ENCODE measurements at places on chromosomes 7 and 10.

- no peak for DNase-seq
These were observed 37.0 kb downstream of the JAKMIP3 start for GRCh38 chr10:132102717-132103110.

GRCh38 chr10:70140297-70140696 lies 6.2 kb downstream of the TYSND1 start:
- DNase-seq: no peak

DNA sequence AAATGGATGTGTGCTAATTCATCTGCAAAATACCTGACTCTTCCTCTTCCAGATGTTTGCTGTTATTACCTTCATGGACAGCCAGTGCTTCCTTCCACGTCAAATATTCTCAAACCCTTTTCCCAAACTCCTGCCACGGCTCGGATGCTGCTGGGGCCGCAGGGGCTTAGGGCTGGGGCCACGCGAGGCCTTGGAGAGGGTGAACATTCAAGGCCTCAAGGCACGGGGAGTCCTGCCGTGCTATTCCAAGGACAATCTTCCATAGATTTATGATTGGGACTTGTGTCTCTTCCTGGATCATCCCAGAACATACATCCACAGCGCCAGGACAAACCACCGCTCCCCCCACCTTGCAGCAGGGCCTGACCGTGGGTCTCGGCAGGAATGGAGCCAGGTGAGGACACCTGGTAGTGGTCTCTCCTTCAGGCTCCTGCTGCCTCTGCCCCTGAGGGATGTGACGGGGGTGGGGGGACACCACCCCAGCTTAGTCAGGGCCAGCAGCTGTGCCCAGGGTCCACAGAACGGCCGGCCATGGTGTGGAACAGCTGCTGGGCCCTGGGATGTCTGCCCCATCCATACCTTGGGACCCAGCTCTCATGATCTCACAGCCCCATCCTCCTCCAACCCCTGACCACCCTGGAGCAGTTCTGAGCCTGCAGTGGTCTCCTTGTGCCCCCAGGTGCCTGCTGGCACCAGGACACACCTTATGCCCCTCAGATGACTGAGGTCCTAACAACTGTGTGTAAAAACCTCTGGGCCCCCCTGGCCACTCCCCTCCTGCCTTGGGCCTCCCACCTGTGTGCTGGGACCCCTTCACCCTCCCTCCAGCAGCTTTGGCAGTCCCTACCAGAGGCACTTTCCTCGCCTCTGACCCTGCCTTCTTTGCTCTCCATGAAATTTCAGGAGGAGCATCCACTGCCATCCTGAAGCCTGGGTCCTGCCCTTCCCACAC lies 16.7 kb downstream of the VIPR2 start:
- no peak for DNase-seq

DNA sequence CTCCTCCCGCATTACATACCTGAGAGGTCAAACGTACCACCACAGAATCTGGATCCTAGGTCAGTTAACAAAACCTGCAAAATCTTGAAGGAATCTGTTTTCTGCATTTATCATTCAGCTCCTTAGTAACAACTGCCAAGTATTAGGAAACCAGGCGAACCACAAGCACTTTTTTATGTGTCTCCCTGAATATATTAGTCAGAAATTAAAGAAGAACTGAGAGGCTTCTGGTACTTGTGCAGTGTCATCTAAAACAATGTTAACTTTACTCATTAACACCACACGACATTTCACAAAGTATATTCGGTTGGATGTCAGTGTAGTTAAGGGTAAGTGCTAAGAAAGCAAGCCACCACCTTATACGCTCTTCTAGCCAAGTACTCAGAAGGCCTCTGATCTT lies 2.5 kb downstream of the CCDC6 start:
- DNase-seq: no peak

GRCh38 chr7:73960548-73960947 lies 67.4 kb upstream of the ELN start:
- DNase-seq: no peak

DNA sequence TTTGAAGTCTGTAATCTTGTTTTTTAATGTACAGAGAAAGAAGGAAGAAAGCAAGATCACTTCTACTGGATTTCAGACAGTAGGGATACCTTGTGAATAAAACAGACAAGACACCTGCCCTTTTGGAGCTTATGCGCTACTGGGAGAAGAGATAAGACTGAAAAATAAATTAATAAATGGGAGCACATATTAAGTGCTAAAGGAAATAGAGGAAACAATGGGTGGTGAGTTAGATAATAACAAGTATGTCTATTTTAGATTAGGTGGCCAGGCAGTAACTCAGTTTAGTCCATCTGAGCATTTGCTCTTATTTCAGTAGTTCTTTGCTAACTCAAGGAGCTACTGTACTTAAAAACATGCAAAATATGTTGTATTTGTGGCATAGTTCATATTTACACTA lies 15.9 kb downstream of the MIOS start:
- no peak for DNase-seq

DNA sequence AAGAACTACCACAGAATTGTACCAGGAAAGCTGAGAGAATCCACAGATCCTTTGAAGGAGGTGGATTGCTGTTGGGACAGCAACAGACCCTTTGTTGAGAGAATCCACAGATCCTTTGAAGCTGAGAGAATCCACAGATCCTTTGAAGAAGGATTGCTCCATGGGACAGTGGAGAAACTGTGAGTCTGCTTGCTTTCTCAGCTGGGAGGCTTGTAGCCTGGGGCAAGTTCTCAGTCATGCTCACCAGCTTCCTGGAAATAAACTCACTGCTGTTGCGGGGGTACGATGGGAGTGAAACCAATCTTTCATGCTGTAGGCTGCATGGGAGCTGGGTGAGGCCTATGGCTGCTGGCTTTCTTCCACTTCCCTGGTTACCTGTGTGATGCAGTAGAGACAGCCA lies 106.3 kb downstream of the C7orf25 start:
- DNase-seq: no peak

GRCh38 chr7:45566386-45566785 lies 7.8 kb upstream of the ADCY1 start:
- no peak for DNase-seq

- DNase-seq: no peak
These were observed 38.5 kb downstream of the VIPR2 start for GRCh38 chr7:159105832-159106811.

DNA sequence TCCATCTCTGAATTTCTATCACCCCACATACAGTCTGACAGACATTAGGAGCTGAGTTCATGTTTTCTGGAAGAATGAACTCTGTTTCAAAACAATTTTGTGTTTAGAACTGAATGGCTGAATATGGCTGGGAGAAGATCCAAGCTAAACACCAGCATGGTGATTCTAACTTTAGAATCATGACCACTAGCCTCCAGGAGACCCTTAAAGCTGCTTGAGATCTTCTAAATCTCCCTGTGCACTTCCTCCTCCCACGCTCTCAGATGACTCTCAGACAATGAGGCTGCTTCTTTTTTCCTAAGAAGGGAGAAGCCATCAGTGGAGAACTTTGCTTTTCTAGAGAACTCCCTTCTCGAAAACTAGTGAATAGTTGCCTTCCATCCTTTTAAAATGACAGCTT lies 711.2 kb downstream of the GRID1 start:
- no peak for DNase-seq
